ENCODE measurements at places on chromosomes 12 and 14.

DNA sequence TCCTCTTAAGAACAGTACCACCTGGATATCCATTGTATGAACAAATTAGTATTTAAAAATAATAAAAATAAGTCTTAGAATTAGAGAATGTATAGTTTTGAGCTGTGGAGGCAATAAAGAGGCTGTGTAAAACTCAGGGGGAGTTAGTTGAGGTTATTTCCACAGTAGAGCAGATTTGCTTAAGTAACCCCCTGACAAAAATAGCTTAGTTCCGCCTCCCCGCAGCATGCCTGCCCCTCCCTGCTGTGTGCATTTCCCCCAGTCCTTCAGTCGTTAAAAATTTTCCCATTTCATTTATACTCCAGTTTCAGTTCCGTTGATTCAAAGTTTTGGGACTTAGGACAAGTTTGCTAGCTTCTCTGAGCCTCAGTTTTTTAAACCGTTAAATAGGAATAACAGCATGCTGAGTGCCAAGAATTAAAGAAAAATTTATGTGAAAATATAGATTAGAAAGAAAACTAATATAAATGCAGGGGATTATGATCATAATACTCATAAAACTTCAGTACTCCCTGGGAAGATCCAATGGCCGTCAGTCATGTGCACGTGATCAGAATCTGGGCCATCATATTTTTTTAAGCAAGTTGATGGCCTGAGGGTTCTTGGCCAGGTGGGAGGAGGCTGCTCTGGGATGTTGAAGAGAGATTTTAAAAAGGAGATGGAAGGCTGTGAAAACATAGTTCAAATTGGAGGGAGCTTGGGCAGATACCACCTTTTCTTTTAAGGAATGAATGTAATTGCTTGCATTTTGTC lies 14.5 kb upstream of the SLC38A2 start:
- DNase-seq = no peak

DNA sequence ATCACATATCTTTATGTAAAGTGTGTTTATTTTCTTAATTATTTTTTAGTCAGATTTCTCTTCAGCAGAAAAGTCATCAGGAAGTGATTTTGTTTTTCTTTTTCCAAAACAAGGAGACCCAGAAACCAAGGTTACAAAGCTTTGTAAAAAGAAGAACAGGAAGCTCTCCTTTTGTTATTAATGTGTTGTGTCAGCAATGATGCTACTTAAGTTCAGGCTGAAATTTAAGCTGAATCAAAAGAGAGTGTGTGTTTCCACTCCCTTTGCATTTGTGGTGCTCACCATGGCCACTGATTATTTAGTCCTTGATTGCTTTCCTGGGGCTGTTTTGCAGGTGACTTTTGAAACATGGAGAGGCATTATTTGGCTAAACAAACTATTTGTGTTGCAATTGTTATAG lies 155.3 kb upstream of the ATP2B1 start:
- DNase-seq = no peak

DNA sequence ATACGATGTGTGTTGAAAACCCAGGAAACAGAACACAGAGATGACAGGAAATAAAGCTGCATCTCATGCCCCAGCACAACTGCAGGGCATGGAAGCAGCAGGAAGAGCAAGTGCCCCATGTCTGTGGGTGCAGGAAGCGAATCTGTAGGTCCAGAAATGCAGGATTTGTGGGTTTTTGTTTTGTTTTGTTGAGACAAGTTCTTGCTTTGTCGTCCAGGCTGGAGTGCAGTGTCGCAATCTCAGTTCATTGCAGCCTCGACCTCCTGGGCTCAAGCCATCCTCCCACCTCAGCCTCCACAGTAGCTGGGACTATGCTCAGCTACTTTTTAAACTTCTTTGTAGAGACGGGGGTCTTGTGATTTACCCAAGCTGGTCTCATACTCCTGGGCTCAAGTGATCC lies 6.2 kb upstream of the RPS6KL1 start:
- DNase-seq = no peak

DNA sequence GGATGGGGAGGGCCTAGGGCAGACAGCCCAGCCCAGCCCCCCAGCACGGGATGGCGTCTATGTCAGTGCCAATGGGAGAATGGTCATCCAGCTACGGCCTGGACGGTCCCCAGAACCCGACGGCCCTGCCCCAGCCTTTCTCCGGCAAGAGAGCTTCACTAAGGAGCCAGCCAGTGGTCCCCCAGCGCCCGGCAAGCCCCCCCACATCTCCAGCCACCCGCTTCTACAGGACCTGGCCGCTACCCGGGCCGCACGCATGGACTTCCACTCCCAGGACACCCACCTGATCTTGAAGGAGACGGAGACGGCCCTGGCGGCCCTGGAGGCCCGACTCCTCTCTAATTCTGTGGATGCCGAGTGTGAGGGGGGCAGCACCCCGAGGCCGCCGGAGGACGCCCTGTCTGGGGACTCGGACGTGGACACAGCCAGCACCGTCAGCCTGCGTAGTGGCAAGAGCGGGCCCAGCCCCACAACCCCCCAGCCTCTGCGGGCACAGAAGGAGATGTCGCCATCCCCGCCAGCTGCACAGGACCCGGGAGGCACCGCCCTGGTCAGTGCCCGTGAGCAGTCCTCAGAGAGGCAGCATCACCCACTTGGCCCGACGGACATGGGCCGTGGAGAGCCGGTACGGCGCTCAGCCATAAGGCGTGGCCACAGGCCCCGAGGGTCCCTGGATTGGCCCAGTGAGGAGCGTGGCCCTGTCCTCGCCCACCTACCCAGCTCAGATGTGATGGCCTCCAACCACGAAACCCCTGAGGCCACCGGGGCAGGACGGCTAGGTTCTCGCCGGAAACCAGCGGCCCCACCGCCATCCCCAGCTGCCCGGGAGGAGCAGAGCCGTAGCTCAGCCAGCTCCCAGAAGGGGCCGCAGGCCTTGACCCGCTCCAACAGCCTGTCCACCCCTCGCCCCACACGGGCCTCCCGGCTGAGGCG lies 21.9 kb downstream of the CEP170B start:
- no peak for DNase-seq

DNA sequence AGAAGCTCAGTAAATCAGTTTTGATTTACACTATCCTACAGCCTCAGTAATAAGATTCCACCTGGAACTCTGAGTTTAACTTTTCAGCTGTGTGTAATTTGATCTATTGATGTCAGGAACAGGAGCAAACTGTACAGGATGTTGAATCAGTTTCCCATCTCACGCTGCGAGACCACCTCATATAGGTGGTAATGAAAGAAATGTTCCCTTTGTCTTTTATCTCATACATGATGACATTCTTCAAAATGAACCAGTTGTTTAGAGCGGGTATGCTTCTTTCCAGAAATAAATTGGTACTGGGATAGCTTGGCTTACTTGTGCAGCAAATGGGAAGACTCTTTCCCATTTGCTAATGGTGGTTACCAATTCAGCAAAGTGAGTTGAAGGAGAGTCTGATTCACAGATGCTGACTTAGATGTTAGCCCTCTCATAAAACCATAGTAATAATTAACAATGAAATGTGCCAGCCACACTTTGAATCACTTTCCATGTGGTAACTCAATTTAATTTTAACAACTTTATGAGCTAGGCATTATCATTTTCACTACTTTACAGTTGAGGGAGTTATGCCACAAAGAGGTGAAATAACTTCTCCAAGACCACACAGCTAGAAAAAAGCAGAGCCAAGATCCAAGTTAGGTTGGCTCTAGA lies 251.5 kb downstream of the PAWR start:
- DNase-seq = no peak

DNA sequence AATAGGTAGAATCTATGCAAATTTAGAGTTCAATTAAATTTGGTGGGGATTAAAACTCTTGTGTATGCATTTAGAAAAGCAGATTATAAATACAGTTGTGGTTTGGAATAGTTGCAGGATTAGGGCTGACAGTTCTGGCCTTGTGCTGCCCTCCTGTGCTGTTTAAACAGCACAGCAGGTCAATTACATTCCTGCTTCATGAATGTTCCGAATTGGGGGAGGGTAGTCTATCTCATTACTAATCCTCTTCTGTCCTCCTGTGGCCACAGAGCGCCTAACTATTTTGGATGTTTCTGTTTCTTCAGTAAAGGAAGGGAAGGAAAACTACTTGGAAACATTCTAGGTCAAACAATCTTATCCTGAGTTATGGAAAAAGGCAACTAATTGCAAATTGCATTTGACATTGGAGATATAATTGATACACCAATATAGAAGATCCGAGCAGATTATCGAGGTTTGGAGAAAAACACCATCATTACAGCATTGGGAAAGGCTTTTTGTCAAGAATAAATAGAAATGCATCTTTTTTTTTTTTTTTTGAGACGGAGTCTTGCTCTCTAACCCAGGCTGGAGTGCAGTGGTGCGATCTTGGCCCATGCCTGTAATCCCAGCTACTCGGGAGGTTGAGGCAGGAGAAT lies 8.7 kb upstream of the GPR19 start:
- DNase-seq = no peak

Measured in stimulated activated CD8-positive, alpha-beta memory T cell treated with anti-CD3 and anti-CD28 coated beads, Interleukin-7, amount 100 ng/mL, for 24 hours (primary cell).